Left lobe of liver (tissue), 2 donors: ENCODE measurements at places on chromosomes 7 and 10. TPM values are rescaled to one million over a fixed set of nuclear protein-coding genes. Genes with fewer than 3 reads are reported as not detected.

The PCDH15 gene
- not detected for total RNA-seq

GRCh38 chr7:78396210-78396609, 597.6 kb downstream of the PHTF2 start:
- DNase-seq: no peak

The NOM1 gene
- 7.2 TPM for total RNA-seq

- no peak for DNase-seq
Observed at GRCh38 chr10:117805139-117805538, 241.6 kb downstream of the RAB11FIP2 start.
